ENCODE measurements at places on chromosomes 1 and 21.

DNA sequence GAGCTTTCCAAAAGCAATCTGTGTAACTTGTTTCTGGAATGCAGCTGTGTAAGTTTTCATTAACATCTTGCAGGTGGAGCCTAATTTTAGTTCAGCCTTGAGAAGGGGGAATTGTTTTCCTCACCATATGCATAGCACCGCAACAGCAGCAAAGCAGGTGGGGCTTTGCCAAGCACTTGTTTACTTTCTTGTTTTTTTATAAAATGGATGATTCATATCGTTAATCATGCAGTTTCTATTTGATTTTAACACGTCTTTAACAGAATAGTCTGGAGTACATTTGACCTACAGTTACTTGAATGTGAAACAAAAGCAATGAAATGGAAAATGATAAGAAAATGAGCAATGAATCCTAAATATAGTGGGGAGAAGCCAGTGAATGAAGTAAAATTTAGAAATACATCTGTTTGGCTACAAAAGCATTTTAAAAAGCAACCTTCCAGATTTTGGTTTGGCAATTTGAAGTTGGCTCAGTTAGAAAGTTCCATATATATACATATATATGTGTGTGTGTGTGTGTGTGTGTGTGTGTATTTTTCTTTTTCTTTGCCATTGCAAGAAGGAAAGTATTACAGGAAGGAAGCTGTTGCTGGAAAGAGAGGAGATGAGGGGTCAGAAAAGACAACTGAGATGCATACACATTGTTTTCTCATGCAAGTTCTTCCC, 119.0 kb upstream of the ADGRL2 start:
- DNase-seq: no peak

DNA sequence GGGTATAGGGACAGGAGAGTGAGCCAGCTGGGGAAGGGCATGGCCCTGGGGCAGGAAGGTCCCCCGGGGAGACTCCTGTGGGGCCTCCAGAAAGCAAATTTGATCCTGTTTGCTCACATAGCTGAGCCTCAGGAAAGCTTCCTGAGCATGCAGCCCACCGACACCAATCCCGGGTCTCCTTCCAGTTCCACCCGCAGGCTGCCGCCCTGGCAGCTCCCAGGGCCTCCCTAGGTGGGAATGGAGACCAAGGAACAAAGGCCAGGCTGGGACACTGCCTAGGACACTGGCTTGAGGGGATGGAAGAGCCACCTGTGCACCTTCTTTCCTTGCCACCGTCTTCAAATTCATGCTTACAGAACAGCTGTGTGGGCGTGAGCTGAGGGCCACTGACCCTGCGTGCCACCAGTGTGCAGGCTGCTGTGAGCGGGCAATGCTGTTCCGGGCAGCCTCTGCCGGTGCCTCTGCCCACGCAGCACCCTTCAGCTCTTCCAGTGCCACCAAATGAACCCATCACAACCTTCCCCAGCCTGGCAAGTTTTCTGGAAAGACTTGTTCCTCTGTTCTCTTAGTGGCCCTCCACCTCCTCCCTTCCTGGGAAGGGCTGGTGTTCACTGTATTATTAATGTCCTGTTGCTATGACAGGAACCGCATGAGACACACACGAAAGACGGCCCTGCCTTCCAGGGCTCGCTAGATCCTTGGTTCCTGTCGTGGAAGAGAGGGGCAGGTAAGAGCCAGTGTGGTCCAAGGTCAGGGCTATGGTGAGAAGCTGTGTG, 53.6 kb downstream of the ACBD3 start:
- no peak for DNase-seq

GRCh38 chr1:19353596-19353995, 41.5 kb downstream of the SLC66A1 start:
- DNase-seq: no peak

- DNase-seq: no peak
Observed at GRCh38 chr1:208850442-208850841, 606.3 kb upstream of the PLXNA2 start.

GRCh38 chr1:24379733-24380315, 33.8 kb downstream of the STPG1 start:
- no peak for DNase-seq

DNA sequence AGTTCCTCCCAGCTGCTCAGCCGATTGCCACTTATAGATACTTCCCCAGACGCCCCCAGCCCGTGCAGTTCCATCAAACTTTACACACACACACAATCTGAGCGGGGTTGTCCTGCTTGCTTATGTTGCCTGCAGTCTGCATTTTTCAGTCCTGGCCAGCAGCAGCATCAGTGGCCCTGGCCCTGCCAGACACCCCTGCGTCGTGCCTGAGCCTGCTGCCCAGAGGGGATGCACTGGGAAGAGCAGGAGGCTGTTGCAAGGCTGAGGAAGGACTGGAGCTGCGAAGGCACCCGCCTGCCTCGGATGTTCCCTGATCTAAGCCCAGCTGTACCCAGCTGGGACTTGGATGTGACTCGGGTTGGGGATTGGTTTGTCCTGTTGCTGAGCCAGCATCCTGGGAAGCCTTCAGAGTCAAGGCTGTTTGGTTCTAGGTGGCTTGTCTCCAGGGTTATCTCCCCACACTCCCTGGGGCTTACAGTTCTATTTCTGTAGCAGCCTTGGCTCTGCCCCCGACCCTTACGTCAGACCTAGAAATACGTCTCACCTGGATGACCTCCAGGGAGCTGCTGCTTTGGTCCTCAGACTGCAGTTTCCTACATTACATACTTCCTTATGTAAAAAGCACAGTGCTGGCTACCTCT, 42.3 kb downstream of the MAN1C1 start:
- DNase-seq: no peak

DNA sequence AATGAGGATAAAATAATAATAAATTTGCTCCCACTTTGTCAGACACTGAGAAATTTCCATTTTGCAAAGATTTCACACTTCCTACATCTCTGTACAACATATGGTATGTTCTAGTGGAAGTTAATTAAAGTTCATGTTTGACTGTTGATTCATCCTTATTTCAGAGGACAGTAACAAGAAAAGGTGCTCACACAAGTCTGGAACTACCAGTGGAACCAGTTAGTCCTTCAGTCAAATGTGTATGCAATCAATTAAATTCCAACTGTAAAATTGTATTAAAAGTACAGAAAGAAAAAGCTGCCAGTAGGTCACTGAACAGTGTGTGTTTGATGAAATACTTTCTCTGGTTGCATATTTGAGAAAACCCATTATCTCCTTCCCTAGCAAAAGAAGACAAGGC, 496.0 kb upstream of the PKN2 start:
- DNase-seq: no peak

GRCh38 chr1:66757722-66758240, 5.5 kb downstream of the DYNLT5 start:
- no peak for DNase-seq

GRCh38 chr1:116708255-116708900, 40.8 kb upstream of the IGSF3 start:
- DNase-seq: no peak

GRCh38 chr21:45403825-45404729, 888 bp upstream of the COL18A1 start:
- no peak for DNase-seq

- no peak for DNase-seq
Observed at GRCh38 chr1:226424221-226425003, 16.5 kb upstream of the PARP1 start.

DNA sequence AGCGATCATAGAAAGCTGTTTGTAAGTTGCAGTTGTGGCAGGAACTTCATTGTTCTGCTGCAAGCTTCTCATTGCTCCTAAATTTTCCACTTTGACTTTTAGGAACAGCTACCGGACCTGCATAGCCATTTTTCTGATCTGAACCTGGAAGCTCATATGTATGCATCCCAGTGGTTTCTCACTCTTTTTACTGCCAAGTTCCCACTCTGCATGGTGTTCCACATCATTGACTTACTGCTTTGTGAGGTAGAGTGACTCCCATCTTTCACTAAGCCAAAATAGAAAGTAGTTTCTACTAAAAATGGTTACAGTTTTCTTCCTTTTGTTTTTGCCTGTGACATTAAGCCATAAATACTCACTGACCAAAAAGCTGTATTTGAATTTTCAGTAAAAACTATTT, 254.2 kb downstream of the GPR52 start:
- DNase-seq: no peak

DNA sequence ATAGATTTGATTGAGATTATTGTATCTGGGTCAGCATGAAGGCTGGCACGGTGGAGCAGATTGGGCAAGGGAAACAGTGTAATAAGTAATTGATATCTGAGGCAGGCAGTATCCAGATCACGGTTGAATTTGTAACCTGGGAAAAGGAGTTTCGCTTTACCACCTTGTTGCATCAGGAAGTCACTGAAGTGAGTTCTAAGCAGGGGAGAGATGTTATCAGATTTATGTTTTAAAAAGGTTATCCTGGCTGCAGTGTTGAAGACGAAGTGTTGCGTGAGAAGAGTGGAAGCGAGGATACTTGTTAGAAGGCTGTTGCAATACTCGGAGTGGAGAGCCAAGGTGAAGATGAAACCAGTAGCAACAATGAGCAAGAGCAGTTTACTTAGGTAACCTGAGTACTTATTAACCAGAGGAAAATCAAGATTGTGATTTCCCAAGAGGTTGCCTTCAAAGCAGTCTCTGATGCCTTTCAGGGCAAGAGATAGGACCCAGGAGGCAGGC, 77.8 kb downstream of the LHX9 start:
- no peak for DNase-seq

DNA sequence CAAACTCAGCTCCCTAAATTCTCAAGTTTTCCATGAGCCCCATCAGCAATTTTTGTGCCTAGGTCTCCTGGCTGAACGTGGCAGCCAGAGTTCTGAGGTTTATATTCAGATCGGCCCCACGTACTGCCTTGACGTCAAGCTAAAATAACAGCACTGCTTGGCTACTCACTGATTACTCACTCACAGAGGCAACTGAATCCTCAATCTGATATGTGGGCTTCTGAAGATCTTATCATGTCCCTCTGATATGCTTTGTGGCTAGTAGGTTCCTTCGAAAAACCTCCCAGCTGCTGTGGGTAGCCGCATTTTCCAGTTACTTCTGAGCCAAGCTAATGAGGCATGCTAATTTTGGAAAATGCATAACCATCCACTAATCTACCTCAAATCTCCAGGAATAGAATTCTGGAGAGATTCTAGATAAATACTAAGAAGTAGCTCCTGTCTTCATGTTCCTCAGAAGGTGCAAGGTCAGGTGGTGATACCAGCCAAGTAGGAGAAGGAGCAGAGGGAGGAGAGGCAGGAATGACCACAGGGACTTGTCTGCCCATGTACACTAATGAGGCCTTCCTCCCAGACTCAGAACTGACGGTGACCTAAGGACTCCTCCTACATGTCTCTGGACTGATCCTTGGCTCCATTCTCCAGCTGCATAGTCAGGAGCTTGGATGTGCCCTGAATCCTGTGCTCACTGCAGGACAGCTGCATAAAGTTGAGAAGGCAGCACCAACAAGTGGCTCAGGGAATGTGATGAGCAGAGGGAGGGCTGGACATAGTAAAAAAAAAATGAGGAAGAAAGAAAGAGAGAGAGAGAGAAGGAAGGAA, 263.7 kb downstream of the TNR start:
- DNase-seq: no peak

- DNase-seq: no peak
Observed at GRCh38 chr1:233496993-233497392, 116.9 kb upstream of the KCNK1 start.

DNA sequence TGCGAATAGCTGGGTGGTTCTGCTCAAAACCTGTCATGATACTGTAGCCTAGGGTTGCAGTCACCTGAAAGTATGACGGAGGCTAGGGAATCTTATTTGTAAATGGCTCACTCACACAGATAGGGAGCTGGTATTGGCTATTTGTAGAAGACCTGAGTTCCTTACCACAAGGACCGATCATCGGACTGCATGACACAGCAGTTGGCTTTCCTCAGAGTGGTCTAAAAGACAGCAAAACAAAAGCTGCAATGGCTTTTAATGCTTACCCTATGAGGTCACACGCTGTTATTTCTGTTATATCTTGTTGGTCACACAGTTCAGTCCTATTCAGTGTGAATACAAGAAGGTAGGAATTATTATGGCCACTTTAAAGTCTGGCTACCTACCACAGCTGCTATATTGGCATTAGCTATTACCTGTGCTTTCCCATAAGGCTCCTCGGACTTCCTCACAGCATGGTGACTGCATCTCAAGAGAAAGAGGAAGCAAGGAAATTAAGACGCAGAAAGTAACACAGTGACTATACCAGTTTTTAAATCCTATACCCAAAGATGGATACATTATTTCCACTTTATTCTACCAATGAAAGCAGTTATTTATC, 68.4 kb upstream of the LRRC7 start:
- no peak for DNase-seq

GRCh38 chr1:246219508-246220030, 287.5 kb downstream of the SMYD3 start:
- no peak for DNase-seq

DNA sequence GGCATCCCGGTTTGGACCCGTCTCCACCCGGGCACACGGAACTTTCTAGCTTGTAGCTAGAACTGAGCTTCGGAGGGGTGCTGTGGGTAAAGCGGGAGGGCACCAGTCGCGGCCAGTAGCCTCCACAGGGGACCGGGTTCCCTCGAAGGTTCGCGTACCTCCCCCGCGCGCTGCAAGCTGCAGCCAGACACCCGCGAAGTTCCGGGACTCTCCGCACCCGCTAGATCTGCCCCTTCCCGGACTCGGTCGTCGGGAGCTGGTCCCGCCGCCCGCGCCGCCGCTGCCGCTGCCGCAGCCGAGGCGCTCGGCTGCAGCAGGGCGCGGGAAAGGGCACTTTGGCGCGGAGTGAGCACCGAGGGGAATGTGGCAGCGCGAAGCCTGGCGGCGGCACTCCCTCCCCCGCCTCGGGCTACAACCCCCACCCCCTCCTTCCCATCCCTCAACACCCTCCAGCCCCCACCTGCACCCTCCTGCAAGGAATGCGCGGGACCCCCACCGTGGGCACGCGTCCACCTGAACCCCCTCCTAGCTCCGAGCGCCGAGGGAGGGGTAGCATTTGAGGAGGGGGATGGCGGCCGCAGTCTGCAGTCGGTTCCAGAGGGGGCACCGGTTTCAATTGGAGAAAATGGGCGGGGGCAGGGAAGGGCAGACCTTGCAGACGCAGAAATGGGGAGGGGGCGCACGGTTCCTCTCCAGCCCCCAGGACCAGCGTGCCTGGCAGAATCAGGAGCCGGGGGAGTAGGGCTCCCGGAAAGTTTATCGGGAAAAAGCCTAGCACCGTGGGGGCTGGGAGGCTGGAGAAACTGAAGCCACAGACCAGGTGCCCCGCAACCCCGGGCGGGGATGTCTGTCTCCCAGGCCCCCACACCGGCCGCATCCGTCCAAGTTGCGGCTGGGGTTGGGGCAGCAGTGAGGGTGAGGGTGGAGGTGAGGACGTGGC, 968 bp downstream of the CSMD2 start:
- no peak for DNase-seq

DNA sequence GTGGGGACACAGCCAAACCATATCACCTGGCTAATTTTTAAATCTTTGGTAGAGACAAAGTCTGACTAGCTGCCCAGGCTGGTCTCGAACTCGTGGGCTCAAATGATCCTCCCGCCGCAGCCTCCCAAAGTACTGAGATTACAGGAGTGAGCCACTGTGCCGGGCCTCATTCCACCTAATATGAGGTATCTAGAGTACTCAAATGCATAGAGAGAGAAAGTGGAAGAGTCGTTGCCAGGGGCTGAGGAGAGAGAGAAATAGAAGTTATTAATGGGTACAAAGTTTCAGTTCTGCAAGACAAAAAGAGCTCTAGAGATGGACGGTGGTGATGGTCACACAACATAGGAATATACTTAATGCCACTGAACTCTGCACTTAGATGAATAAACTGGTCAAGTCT, 119.6 kb downstream of the TOMM20 start:
- DNase-seq: no peak
